ENCODE measurements at places on chromosomes 16 and 17.

GRCh38 chr17:9132944-9133610, 111.8 kb downstream of the NTN1 start:
- DNase-seq: no peak

- DNase-seq: no peak
These were observed 20.6 kb upstream of the GAN start for GRCh38 chr16:81293909-81294802.

GRCh38 chr16:78553268-78554039, 454.0 kb downstream of the WWOX start:
- DNase-seq: no peak

- no peak for DNase-seq
These were observed 8.7 kb upstream of the BEAN1 start for GRCh38 chr16:66418165-66418962.

Data from BJ (cell line).